ENCODE measurements at places on chromosomes 7 and 10.

DNA sequence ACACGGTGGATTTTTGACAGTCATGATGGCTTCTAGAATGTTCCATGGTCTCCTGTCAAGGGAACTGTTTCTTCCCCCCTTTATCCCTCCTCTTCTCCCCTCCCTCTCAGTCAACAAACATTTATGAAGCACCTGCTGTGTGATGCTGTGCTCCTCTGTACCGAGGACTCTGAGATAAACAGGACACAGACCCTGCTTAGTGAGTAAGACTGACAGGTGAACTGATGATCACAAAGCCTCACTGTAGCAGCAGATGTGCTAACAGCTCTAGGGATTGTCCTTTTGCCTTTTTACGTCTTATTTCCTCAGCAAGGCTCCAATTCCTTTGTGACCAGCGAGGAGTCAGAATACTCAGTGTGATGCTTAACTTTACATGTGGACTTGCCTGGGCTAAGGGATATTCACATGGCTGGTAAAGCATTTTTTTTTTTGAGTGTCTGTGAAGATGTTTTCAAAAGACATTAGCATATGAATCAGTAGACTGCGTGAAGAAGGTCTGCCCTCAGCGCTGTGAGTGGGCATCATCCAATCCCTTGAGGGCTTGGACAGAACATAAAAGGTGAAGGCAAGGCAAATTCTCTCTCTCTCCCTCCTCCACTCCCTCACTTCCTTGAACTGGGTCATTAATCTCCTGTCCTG, 170.1 kb downstream of the ADRA2A start:
- DNase-seq = no peak

GRCh38 chr10:111018021-111018420, 58.8 kb upstream of the ADRA2A start:
- DNase-seq = no peak

- no peak for DNase-seq
These were observed 344.6 kb upstream of the AOAH start for GRCh38 chr7:37068902-37069301.

DNA sequence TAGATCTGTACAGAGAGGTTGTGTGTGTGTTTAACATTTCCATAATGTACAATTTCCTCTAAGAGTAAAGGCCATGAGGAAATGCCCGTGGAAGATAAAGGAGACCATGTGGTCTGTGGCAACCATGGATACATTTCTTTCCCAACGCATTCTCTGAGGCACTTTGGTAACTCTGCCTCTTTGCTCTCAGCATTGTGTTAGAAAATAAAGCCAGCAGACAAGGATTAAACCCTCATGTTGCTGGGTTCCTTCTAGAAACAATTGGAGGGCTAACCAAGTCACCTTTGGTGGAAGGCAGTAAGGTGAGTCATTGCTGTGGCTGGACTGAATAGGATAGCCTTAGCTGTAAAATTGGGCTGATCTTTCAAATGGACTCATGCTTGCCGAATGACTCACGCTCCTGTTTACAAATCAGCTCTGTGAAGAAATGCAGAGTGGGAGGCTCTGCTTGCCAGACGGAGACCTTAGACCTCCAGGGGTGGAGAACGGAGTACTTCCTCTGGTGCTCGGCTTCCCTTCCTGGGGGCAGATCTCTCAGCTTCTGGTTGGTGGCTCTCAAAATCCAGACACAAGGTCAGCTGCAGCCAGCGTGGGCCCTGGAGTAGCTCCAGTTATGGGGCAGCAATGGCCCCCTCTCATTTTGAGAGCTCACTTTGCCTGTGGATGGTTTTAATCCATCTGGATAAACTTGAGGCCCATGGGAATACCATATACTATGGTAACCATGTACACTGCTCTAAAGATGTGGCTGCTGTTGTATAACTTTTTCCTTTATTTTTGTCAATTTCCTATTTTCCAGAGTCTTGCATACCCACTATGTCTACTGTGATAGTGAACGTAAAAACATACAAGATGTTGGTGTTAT, 137.3 kb downstream of the TCF7L2 start:
- DNase-seq = no peak

GRCh38 chr7:27945058-27945795, 205.3 kb downstream of the TAX1BP1 start:
- no peak for DNase-seq

DNA sequence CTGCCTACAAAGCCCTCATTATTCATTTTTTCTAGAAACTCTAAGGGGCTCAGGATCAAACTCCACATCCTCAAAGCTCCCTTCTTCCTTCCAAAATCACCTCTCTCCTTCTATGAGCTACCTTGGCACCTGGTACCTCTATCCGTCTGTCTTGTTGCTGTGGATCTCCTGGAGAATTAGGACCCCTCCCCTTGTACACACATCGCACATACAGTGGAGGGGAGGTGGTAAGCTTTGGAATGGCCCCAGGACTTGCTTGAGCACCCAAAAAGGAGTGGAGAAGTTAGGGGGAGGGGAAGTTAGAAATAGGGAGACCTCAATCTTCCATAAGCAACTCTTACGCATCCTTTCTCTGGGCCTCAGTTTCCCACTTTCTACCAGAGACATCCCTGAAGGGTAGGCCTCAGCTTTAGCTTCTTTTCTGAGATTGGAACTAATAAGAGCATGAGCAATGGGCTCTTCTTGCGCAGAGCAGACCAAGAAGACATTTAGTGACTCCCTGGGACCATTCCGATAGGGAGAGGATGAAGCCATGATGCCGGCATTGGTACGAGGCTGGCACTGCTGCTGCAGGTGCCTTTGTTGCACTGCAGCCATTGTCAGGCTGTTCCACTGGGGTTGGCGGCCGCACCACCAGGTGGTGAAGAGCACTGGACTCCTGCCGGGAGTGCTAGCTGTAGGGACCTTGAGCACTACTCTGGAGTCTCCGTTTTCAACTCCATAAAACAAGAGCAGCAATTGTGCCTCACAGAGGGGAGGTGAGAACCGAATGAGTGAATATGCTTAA, 4.5 kb downstream of the CYP26C1 start:
- no peak for DNase-seq

- no peak for DNase-seq
These were observed 569.4 kb downstream of the HTR7 start for GRCh38 chr10:90288391-90288933.

DNA sequence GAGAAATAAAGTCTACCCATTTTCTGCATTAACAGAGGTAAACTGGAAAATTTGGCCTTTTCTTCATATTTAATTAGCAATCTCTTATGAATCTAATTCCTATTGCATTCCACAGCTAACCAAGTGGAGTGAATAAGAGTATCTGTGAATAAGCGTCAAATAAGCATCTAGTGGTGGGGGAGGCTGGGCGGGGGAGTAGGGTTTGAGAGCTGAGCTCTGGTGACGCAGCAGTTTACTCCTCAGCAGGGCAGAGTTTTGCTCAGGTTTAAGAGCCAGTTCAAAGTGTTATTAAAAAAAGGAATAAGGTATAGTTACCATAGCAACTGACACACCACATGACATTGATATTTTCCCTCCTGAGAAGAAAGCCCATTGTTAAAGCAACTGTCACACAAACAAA, 1346.8 kb upstream of the CELF2 start:
- DNase-seq = no peak

- no peak for DNase-seq
These were observed 2.0 kb downstream of the VSTM2A start for GRCh38 chr7:54544149-54544526.

GRCh38 chr10:51918440-51918839, 219.0 kb upstream of the CSTF2T start:
- no peak for DNase-seq
